ENCODE measurements at places on chromosomes 2 and 18. TPM values are rescaled to one million over a fixed set of nuclear protein-coding genes. Genes with fewer than 3 reads are reported as not detected.

The PLCL1 gene
- 10.7 TPM for total RNA-seq

The PRPF40A gene
- 141 TPM for total RNA-seq

The RSAD2 gene
- 4.2 TPM for total RNA-seq

The CCDC102B gene
- total RNA-seq = 3.0 TPM

The C2orf66 gene
- total RNA-seq = not detected

The RGPD4 gene
- total RNA-seq = not detected

The DSG4 gene
- not detected for total RNA-seq

The ITM2C gene
- 15.6 TPM for total RNA-seq

The RASGRP3 gene
- 9.9 TPM for total RNA-seq

The ARHGAP28 gene
- total RNA-seq = 27.2 TPM

The MYO5B gene
- 1.1 TPM for total RNA-seq

The MC2R gene
- not detected for total RNA-seq

The CYRIA gene
- 29.2 TPM for total RNA-seq

The ITPRIPL1 gene
- total RNA-seq = 1.6 TPM

The REG1B gene
- not detected for total RNA-seq

The C1QL2 gene
- total RNA-seq = 0.15 TPM

The RBM45 gene
- total RNA-seq = 31.2 TPM

The TEKT4 gene
- total RNA-seq = not detected

The PCARE gene
- total RNA-seq = not detected

The IL36G gene
- not detected for total RNA-seq

The FER1L5 gene
- total RNA-seq = 0.15 TPM

The TMEM150A gene
- 7.4 TPM for total RNA-seq

The AFF3 gene
- not detected for total RNA-seq

The TFPI gene
- total RNA-seq = 603 TPM

The ZC3H6 gene
- total RNA-seq = 1.4 TPM

The KCNE4 gene
- 0.30 TPM for total RNA-seq

The PLGLB1 gene
- not detected for total RNA-seq

The ICA1L gene
- total RNA-seq = 1.6 TPM

The IGFBP2 gene
- total RNA-seq = 151 TPM

The IL1F10 gene
- total RNA-seq = not detected

The FAM110C gene
- not detected for total RNA-seq

The GAREM1 gene
- 0.32 TPM for total RNA-seq

The ATP8B1 gene
- 58.8 TPM for total RNA-seq

The SCN7A gene
- total RNA-seq = under 0.01 TPM

The GREB1L gene
- total RNA-seq = under 0.01 TPM

The MAP4K4 gene
- total RNA-seq = 396 TPM

The FTCDNL1 gene
- under 0.01 TPM for total RNA-seq

The DPP4 gene
- total RNA-seq = 69.3 TPM

The EVA1A gene
- total RNA-seq = 138 TPM

The CHST9 gene
- not detected for total RNA-seq

The RAB27B gene
- total RNA-seq = 0.32 TPM

The DOK6 gene
- total RNA-seq = under 0.01 TPM

The FOXI3 gene
- not detected for total RNA-seq

The EMILIN1 gene
- total RNA-seq = 1.9 TPM
